ENCODE measurements at places on chromosomes 2 and 18.

GRCh38 chr2:196284866-196285557, 113.6 kb upstream of the STK17B start:
- DNase-seq: no peak

- DNase-seq: no peak
Observed at GRCh38 chr2:176664478-176664877, 395.2 kb downstream of the MTX2 start.

GRCh38 chr2:218782528-218782844, 539 bp downstream of the CYP27A1 start:
- DNase-seq: no peak

GRCh38 chr2:214076527-214076926, 334.3 kb upstream of the VWC2L start:
- DNase-seq: no peak

DNA sequence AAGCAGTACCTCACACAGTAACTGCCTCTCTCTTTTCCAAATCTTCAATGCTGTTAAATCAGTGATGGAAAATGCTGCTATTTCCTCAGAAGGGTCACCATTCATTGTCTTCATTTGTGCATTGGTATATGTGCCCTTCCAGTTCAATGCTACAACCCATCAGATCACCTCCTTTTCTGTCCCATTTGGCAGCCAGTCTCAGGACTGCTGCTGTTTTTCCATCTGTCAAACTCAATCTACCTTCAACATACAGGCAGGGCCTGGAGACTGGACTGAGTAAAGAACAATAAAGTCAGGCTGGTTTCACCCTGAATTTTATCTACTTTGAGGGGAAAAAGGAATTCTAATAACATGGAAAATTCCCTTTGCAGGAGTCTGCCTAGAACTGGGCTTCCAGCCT, 17.9 kb downstream of the ZNF385B start:
- no peak for DNase-seq

DNA sequence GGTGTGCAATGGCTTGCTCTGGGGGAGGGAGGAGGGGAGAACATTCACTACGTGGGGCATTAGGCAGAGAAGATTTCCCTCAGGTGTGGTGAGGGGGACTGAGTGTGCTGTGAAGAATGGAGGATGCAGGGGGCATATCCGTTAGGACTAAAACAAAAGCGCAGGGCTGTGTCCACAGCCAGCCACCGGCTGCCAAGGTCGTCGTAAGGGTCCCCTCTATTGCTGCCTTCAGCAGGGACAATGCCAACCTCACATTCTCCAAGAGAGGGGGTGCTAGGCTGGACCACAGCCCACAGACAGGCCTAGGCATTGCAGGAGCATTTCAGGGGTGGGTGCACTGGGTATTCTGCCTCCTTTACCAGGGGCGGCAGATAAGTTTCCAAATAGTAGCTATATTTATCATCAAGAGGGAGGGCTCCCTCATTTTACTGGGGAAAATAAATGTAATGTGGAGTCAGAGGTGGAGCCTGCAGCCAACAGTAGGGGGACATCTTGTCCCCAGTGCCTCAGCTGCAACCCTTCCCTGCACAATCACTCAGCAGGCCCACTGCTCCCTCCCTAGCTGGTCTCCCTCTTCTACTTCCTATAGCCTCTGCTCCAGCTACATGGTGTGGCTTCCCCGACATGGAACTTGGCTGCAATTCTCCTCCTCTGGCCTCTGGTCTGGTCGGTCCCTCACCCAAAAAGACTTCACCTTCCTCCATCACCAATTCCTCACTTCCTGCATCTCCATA, 74.9 kb upstream of the OTOF start:
- no peak for DNase-seq

GRCh38 chr2:216300906-216301305, 71.4 kb downstream of the MARCHF4 start:
- DNase-seq: no peak

GRCh38 chr2:127431408-127432023, 13.3 kb downstream of the PROC start:
- no peak for DNase-seq

GRCh38 chr2:83960371-83960770, 498.7 kb downstream of the SUCLG1 start:
- no peak for DNase-seq

GRCh38 chr2:231348704-231349373, 46.7 kb upstream of the B3GNT7 start:
- DNase-seq: no peak

- no peak for DNase-seq
Observed at GRCh38 chr2:20488782-20489181, 41.9 kb downstream of the RHOB start.

- no peak for DNase-seq
Observed at GRCh38 chr18:4144201-4144600, 310.9 kb downstream of the DLGAP1 start.

- no peak for DNase-seq
Observed at GRCh38 chr2:98295721-98296414, 50.4 kb upstream of the CNGA3 start.

- no peak for DNase-seq
Observed at GRCh38 chr2:11667866-11668637, 1.9 kb downstream of the NTSR2 start.
